ENCODE measurements at places on chromosomes 13 and 19. TPM values are rescaled to one million over a fixed set of nuclear protein-coding genes. Genes with fewer than 3 reads are reported as not detected.
A peak's percentile ranks its signal among the peaks of the same experiment; 100 is the strongest.

The CCL25 gene
- total RNA-seq = not detected

The ZNF681 gene
- 0.42 TPM for total RNA-seq

The ODAD3 gene
- total RNA-seq = 0.37 TPM

The CYSLTR2 gene
- 2.1 TPM for total RNA-seq

- peak overlapping the region; percentile 71 for H3K4me3 ChIP-seq
- H3K27ac ChIP-seq = peak overlapping the region; percentile 78
- peak; percentile 62 for DNase-seq
- H3K4me1 ChIP-seq = peaks cover 17% of the 10 kb centered on the region
- H3K36me3 ChIP-seq = no peaks in the 10 kb centered on the region
Measured at GRCh38 chr13:33017323-33017929, 1.2 kb downstream of the KL start.

- no peaks in the 10 kb centered on the region for H3K27me3 ChIP-seq
- H3K36me3 ChIP-seq = no peaks in the 10 kb centered on the region
- no peaks in the 10 kb centered on the region for H3K4me1 ChIP-seq
- H3K27ac ChIP-seq = peak overlapping the region; percentile 63
Measured at GRCh38 chr13:30394751-30395191, 27.5 kb upstream of the UBE2L5 start.

- DNase-seq = no peak
- H3K4me1 ChIP-seq = no peaks in the 10 kb centered on the region
- no peak overlapping the region for H3K27ac ChIP-seq
- no peak overlapping the region for H3K4me3 ChIP-seq
- no peaks in the 10 kb centered on the region for H3K36me3 ChIP-seq
- H3K27me3 ChIP-seq = no peaks in the 10 kb centered on the region
Measured at GRCh38 chr13:30757026-30757742, 21.8 kb downstream of the ALOX5AP start.

DNA sequence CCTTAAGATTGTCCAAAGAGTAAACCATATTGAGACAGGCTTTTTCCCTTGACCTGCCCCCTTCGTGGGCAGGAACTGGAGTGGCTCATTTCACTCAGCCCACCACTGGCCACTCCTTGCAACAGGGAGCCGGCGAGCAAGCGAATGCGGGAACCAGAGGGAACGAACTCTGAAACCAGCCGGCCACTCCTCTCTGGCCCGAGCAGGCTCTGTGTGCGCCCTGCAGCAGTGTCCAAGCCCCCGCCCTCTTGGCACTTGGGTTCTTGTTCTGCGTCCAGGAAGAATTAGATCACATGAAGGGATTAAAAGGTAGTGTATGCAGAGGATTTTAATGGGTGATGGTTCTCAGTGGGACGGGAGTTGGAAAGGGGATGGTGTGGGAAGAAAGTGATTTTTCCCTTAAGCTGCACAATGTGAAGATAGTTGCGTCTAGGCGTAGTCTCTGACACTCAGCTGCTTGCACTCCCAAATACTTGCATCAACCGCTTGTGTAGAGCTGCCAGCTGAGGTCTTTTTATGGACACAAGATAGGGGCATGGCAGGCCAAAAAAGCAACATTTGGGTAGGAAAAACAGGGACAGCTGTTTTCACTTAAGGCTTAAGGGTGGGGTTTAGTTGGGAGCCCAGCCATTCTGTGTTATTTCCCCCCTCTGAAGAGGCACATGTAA is 1209.7 kb upstream of the PCDH20 start:
- H3K4me1 ChIP-seq = no peaks in the 10 kb centered on the region
- no peak for DNase-seq
- no peaks in the 10 kb centered on the region for H3K27me3 ChIP-seq

- peaks cover 31% of the 10 kb centered on the region for H3K27me3 ChIP-seq
- peak overlapping the region; percentile 48 for H3K4me3 ChIP-seq
- H3K36me3 ChIP-seq = no peaks in the 10 kb centered on the region
- peak overlapping the region; percentile 99 for H3K27ac ChIP-seq
Measured at GRCh38 chr19:45322311-45322710, 364 bp downstream of the CKM start.

Measured in heart right ventricle (tissue), 16 donors.